HL-60 (cell line): ENCODE measurements at places on chromosomes 1 and 21.

GRCh38 chr1:184914149-184914548 lies 60.2 kb downstream of the NIBAN1 start:
- DNase-seq: no peak

- DNase-seq: no peak
These were observed 55.6 kb downstream of the NKAIN1 start for GRCh38 chr1:31183927-31184554.

DNA sequence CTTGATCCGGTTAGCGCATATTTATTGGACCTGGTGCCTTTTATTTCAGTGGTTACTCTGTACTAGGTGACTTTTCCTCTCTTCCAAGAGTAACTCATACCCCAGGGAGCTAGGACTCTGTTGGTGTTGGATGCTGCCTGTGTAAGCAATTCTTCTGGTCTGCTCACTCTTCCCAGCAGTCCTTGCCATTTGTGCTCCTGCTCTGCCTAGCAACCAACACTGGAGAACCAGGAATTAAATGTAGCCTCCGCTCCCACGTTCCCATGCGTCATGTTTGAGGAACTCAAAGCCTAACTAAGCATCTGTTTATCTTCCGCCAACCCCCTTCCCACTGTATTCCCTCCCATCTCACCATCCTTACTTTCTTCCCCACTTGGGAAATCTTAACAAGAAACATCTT lies 65.7 kb upstream of the RAVER2 start:
- DNase-seq: no peak

DNA sequence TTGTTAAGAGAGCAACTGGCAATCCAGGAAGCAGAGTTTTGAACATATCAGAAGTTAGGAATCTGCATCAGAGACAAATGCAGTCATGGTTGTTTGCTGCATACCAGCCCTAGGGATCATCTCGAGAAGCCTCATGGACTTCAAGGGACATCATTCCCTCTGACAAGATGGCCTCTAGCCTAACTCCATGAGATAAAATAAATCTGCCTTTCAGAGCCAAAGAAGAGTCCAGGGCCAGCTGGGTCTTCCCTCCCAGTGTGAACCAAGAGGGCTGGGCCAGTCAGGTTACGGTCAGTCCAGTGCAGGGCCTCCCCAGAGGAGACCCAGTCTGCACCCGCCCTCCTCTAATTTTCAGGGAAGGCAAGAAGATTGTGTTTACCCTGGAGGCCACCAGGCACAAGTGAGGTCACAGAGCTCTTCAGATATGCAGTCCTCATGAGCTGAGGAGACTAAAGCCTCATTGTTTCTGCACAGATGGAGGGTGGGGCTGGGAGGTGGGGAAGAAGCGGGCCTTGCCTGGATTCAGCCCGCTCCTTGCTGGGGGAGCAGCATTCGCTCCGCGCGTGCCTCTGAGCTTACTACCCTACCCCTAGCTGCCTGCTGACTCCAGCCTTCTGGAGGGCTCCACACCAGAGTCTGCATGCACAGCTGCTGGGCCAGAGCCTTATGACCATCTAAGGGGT lies 52.8 kb downstream of the CAPN2 start:
- no peak for DNase-seq

- peak; percentile 74 for DNase-seq
These were observed 97.4 kb upstream of the KCNJ15 start for GRCh38 chr21:38159355-38159754.

- no peak for DNase-seq
These were observed 794 bp downstream of the NID1 start for GRCh38 chr1:236063919-236064673.

DNA sequence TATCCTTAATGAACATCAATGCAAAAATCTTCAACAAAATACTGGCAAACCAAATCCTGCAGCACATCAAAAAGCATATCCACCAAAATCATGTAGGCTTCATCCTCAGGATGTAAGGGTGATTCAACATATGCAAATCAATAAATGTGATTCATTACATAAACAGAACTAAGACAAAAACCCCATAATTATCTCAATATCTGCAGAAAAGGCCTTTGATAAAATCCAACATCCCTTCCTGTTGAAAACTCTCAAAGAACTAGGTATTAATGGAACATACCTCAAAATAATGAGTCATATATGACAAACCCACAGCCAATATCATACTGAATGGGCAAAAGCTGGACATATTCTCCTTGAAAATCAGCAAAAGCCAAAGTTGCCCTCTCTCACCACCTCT lies 54.6 kb upstream of the DEPDC1 start:
- no peak for DNase-seq

GRCh38 chr1:173915596-173915995 lies 1.5 kb downstream of the SERPINC1 start:
- no peak for DNase-seq

DNA sequence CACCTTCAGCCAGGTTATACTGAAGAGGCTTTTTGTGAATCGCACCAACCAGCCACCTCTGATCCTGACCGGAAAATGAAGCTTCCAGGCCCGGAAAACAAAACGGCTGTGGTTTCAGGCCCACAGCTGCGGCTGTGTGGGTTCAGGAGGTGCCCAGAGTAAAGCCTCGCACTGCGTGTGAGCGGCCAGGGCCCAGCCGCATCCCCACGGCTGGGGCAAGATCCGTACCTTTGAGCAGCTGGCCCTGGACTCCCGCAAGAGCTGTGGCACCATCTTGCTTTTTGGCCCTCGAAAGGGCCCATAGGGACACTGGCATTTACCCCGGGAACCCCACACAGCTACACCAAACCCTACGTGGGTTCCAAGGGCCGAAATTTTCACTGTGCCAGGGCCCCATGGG lies 63.0 kb downstream of the GLUL start:
- no peak for DNase-seq

DNA sequence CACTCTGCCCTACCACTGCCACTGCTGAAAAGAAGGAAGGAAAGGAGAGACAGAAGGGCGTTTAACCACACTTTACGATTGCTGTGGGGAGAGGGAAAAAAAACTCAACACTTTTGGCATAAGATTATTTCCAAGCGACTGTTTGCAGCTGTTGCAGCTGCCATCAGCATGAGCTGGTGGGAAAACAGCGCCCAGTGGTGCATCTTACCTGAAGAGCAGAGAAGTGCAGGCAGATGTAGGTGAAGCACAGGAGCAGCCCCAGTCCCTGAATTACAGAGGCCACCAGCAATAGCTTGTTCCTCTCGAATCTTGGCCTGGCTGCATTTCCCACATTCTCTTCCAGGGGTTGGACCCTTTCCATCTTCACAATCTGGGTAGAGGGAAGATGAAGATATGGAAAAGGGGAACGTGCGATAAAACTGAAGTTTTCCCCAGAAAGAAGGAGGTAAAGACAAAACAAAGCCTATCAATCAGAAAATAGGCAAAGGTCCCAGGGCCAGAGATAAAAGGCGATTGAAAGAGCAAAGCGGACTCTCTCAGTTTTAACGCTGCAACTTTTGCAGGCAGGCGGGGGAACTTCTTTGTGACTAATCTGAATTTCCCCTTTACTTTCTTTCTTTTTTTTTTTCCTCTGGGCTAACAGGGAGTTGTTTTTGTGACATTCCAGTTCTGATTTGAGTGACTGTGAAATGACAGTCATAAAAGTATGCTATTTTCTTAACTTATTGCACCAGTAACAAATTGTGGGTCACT lies at the start of gene TNFSF4:
Gene TNFSF4, minus strand, starts transcription at position 516 of the 753 bp plus-strand sequence. Its CDS starts 155 bp downstream, at position 361.
- DNase-seq: peak; percentile 37

DNA sequence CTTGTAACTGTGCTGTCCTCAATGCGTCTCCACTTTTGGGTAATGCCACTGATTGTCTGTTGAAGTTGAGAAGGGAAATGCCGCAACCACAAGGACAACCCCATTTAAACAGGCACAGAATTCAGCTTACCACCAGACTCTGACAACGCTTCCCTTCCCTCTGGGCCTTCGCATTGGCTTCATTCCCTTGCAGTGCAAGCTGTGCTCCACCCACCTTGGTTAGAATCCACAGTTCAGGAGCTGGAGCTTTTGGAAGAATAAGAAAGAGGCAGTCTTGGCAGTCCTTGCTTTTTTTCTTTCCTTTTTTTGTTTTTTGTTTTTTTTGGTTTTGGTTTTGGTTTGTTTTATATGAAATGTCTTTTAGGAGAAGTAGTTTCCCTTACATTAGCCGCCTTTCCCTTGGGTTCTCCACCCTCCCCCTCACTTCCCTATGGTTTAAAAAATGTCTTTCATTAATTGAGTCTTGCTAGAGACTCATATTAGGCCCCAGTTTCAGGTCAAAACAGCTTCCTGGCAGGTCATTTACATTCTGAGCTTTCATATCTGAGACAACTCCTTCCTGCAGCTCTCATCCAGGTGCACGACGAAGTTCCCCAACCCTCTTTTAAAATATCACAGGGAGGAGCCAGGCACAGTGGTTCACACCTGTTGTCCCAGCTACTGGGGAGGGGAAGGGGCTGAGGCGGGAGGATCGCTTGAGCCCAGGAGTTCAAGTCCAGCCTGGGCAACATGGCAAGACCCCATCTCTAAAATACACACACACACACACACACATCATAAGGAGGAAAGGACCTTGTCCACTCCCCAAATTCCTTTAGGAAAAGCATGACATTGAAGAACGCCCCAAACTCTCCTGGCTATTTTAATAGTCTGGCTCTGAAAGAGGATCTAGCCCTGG lies 20.7 kb upstream of the LAX1 start:
- peak; percentile 73 for DNase-seq

DNA sequence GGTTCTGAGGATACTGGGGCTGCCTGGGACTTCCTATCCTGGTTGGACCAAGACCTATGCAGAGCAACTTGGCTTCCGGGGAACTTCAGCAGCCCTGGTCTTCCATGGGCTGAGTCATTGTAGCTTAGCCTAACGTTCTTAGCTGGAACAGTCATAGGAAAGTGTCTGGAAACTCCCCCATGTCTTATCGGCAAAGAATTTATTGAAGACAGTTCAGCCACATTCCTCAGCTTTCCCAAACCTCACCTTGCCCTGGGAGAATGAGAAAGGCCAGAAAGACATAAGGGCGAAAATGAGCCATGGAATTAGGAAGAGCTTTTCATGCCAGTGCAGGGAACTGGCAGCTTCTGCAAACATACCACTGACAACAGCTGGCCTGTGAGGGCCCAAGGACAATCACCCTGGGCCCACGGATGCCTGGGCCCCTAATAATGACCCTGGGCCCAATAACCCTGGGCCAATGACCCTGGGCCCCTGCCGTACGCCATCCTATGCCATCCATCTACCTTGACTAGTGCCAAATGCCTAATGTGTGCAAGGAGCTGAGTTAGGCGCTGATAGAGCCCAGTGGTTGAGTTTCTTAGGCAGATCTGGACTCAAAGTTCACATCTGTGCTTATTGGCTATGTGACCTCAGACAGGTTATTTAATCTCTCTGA lies 114.4 kb upstream of the GADD45A start:
- no peak for DNase-seq

DNA sequence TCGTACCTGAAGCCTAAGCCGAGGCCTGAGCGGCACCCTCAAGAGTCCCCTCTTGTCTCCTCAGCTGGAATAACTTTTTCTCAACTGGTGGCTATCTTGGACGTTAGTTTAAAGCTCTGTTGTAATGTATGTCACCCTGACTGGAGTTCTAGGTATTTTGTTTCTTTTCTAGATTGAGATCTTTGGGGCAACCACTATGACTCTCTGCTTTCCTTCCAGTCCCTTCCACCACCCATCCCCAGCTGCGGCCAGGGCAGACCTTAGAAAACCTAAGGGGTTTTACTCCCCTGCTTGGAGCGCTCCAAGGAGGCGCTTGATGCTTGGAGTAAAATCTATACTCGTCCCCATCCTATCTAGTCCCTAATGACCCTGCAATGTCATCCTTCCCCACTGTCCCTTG lies 74.6 kb upstream of the MRPS6 start:
- DNase-seq: no peak

- no peak for DNase-seq
These were observed 53.1 kb downstream of the VANGL2 start for GRCh38 chr1:160453443-160453842.

DNA sequence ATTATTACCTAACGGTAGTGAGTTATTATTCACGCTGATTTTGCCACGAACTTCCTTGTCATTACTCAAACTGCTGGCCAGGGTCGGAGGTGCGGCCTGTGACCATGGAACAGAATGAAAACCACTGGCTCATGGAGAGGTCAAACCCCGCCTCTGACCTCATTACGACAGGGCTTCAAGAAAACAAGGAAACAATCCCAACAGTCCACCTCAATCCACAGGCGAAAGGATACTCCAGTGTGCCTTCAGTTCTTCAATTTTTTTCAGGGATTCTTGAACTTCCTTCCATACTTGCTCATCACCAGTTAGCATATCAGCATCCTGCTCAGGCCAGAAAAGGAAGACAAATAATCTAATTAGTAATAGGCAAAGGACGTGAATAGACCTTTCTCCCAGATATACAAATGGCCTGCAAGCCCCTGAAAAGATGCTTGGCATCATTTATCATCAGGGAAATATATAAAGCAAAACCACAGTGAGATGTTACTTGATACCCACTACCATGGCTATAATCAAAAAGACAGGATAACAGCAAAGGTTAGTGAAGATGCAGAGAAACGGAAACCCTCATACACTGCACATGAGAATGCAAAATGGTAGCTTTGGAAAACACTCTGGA lies 643.4 kb downstream of the SMYD3 start:
- DNase-seq: no peak

DNA sequence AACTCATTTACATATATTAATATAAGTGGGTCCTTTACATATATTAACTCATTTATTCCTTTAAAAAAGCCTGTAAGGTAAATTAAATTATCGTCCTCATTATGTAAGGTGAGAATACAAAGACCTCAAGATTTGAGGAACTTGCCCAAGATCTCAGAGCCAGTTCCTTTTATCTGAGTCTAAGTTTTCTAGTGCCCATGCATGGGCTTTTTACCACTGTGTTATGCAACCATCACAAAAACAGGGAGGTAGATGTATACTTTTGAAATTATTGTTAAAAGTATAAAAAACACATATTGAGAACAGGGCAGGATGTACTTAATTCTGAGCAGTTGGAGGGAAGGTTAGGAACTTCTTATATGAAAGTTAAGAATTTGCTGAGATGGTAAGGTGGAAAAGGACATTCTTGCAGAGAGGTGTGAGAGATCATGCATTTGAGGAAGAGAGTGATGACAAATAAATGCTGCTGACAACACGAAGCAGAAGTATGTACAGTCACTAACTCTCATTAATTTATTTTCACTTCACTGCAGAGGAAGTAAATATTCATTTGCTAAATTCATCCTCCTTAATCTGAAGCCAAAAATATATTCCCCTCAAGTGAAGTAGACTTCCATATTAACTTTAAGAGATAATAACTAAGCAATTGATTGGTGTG lies 28.9 kb upstream of the LYPLAL1 start:
- peak; percentile 80 for DNase-seq

- DNase-seq: no peak
These were observed 33.1 kb downstream of the SIPA1L2 start for GRCh38 chr1:232596666-232597303.

DNA sequence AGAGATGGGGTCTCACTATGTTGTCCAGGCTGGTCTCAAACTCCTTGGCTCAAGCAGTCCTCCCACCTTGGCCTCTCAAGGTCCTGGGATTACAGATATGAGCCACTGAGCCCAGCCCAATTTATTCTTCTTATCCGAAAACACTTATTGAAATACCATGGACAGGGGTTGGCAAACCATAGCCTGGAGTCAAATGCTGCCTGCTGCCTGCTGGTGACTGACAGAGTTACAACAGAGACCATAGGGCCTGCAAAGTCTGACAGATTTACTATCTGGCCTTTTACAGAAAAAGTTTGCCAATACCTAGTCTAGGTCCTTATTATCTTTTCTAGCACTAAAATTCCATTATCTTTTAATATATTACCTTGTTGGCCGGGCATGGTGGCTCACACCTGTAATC lies 87.1 kb upstream of the ZNF281 start:
- no peak for DNase-seq

- DNase-seq: no peak
These were observed 830 bp upstream of the PRDX1 start for GRCh38 chr1:45522324-45523104.
